Activated CD4-positive, alpha-beta T cell treated with anti-CD3 and anti-CD28 coated beads, Interleukin-10, Interleukin-2, amounts not matched to agents 100 ng/mL and 50 ng/mL, durations not matched to agents 16 hours and 8 hours (primary cell): ENCODE measurements at places on chromosomes 7 and 10.

GRCh38 chr7:95840953-95841950, 68.9 kb downstream of the DYNC1I1 start:
- DNase-seq: peak; percentile 10

DNA sequence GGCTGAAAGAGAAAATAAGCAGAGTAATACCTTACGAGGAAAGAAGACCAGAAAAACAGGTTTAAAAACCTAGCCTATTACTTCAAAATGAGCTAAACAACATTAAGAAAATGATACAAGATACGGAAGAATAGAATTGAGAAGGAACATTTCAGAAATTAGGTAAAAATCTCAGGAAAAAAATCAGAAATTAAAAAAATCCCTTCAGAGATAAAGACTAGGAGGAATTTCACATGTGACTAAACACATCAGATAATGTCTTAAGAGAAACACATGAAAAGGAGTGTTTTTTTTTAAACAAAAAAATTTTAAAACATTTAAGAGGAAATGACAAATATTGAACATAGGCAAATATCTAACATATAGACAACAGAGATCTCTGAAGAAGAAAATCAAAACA, 33.3 kb downstream of the TNPO3 start:
- no peak for DNase-seq

DNA sequence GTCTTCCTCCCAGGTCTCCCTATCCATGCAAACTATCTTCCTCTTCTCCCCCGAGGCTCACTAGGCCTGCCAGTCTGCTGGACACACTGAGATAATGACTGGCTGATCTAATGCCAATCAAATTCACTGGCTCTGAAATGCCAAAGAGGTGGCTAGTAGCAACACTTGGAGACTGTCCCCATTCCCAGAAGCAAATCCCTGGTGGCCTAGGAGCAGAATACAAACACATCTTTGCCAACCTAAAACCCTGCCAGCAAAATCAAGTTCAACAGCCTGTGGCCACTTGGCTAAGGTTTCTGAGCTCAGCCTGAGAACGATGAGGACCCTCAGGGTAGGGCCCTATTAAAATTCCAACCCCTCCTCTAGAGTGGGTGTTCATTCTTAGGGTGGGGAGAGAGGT, 46.6 kb downstream of the SH3PXD2A start:
- no peak for DNase-seq

DNA sequence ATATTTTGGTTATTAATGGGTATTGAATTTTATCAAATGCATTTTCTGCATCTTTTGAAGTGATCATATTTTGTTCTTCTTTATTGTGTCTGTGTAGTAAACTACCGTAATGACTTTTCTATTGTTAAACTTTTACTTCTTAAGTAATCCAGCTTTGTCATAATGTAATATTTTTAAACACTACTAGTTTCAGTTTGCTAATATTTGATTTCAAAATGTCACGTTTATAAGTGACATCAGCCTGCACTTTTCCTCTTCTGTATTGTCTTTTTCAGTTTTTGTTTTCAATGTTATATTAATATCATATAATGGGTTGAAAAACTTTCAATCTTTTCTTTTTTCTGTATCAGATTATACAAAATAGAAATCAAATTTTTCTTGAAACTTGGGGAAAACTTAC, 71.6 kb upstream of the ANKRD1 start:
- no peak for DNase-seq

DNA sequence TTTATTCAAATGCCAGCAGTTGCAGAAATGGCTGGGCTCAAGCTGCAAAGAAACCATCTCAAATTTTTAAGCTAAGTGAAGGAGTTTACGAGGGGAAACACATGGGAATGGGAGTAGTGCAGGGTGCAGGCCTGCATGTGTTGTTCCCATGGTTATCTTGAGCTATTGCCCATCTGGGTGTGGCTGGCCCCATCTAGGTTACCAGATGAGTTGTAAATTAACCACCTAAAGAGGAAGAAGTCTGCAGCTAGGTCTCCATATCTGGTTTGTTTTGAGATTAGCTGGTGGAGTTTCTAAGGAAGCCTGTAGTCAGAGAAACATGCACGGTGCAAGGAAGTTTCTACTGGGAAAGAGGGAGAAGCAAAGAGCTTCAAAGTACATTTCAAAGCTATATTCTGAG, 23.3 kb upstream of the STEAP2 start:
- no peak for DNase-seq

GRCh38 chr7:94584113-94584512, 71.8 kb downstream of the SGCE start:
- no peak for DNase-seq

- no peak for DNase-seq
Measured at GRCh38 chr7:29457565-29458011, 106.0 kb upstream of the PRR15 start.

- no peak for DNase-seq
Measured at GRCh38 chr10:10208196-10208595, 809.5 kb upstream of the CELF2 start.

GRCh38 chr7:156919132-156919713, 26.2 kb upstream of the LMBR1 start:
- DNase-seq: no peak

DNA sequence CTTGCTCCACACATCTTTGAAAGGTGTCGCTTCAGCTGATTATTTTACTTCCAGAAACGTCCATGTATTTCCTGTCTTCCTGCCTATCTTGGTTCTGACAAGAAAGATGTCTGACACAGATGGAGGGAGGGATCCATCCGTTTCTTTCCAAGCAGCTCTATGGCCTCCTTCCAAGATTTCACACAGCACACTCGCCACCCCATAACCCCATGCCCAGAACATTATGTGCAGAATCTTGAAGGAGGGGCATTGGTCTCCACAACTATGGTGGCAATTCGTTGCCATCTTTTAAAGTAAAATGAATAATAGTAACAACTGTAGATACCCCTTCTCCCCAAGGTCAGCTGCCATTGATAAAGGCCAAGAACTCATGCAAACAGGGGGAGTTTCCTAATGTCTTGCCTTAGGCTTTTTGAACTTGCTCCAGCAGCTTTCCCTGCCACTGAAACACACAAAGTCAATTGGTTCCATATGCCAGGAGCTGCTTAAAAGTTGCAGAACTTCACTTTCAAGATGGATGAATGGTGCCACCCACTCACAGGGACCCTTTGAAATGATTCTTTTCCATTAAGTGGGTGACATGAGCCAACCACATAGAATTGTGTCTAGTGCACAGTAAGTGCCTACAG, 60.0 kb downstream of the VSTM4 start:
- DNase-seq: no peak

- peak; percentile 34 for DNase-seq
Measured at GRCh38 chr10:78623578-78624215, 445.1 kb upstream of the ZMIZ1 start.

- DNase-seq: peak; percentile 6
Measured at GRCh38 chr7:117385363-117386109, 41.8 kb downstream of the ASZ1 start.

GRCh38 chr7:881441-882234, 5.3 kb downstream of the GET4 start:
- DNase-seq: no peak

DNA sequence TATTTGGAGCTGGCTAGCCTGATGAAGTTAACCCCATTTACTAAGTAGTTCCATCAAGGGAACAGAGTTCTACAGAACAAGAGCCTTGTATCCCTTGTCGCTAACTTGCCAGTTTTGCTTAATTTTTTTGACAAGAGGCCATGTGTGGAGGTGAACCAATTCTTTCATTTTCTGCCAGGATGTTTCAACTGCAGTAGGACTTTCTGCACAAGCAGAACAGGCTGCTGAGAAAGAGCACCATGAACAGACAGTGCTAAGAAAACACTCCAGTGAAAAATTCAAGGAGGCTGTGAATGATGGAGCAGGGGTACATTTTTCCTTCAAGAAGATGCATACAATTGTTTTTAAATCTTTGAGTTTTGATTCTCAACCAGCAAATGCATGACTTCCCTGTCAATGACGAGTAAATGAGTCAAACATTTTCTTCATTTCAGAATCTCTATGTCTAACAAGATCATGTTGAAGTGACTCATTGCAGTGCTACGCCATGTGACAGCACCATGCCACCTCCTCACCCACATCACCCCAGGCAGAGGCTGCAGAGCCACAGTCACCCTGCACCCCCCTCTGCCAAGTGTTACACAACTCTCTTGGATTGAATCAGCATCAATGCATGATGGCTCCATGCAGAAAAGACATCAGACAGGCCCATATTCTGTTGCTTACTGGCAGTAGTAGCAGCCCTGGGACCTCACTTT, 193.1 kb downstream of the COBL start:
- peak; percentile 97 for DNase-seq

DNA sequence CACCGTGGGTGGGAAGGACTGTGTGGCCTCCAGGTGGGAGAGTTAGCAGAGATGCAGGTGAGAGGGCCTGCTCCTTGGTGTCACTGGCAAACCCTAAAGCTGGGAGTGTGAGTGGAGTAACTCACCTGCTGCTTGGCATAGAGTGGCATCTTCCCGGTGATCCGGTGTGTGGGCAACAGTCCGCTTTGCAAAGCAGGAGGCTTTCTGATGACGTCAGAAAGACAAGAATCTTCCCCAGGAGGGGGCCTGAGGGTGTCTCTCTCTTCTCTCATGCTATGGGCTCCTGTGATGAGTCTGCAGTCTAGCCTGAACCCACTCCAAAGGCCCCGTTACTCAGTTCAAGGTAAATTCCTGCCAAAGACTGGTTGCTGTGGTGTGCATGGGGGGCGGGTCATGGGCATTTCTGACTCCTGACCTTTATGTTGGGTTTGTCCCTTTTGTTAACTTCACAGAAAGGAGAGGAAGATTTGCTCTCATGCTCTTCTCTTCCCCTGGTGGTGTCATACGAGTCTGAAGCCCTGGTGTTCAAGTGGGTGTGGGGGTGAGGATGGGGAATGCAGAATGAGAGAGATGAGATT, 187.9 kb downstream of the GATA3 start:
- DNase-seq: peak; percentile 53

- DNase-seq: no peak
Measured at GRCh38 chr7:1856161-1856887, 186.2 kb downstream of the ELFN1 start.

DNA sequence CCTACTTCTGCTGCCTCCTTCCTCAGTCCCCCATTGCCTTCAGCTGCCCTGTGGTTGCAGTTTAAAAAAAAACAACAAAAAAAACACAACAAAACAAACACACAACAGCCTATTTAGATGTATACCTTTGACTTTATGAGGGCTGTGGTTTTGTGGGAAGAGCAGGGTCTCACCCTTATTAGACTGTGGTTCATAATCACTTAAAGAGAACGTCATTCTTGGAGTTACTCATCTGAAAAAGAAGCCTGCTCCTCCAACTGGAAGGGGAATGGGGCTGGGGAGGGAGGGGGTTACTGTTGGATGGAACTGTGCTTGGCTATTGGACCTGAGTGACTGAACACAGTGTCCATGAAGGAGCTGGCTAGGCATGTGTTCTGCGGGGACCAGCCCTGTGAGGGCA, 48.1 kb downstream of the SDK1 start:
- no peak for DNase-seq

GRCh38 chr10:89644691-89644966, 413 bp downstream of the PANK1 start:
- no peak for DNase-seq

GRCh38 chr7:75017832-75018231, 53.3 kb downstream of the CASTOR2 start:
- DNase-seq: no peak

DNA sequence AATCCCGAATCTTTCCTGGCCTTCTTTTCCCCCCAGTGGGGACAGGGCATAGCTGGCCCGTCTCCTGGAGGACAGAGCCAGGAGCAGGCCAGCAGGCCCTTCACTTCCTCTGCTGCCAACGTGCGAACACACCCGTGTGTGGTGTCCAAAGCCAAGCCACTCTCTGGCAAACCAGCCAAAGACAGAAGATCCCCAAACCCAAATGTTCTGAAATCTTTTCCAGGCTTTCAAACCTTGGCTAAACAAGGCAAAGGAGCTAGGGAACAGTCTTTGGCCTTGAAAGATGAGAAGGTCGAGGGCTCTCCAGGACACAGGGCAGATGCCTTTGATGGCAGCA, 63.0 kb downstream of the PROSER2 start:
- no peak for DNase-seq

GRCh38 chr10:72094574-72094973, 6.2 kb upstream of the SPOCK2 start:
- no peak for DNase-seq

DNA sequence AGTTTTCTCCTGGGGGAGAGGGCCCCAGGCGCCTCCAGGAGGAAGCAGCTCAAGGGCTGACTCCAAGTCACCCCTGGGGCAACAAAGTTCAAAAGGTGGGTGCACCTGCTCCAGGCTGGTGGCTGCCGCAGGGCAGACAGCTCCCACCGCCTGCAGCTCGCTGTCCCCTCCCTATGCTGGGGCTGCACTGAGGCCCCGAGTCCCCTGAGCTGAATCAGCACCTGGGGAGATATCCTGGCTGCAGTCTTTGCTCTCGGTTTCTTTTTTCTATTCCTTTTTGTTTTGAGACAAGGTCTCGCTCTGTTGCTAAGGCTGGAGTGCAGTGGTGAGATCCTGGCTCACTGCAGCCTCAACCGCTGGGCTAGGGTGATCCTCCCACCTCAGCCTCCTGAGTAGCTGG, 183.4 kb downstream of the DNAJB6 start:
- no peak for DNase-seq

DNA sequence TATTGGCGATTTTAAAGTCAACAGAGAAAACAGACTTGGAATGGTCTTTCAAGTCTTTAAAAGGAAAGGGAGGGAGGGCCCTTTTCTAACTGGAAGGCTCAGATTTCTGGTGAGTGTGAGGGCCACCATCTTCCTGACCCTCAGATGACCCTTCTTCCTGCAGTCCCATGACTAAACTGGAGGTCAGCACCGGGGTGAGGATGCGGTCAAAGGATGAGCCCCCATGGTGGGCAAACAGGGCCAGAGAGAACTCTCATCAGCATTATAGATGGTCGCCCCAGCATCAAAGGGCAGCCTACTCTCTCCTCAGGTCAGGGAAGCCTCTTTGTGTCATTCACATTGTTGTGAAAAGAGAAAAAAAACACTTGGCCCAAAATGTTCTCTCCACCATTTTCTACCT, 219.2 kb downstream of the LRMDA start:
- no peak for DNase-seq

DNA sequence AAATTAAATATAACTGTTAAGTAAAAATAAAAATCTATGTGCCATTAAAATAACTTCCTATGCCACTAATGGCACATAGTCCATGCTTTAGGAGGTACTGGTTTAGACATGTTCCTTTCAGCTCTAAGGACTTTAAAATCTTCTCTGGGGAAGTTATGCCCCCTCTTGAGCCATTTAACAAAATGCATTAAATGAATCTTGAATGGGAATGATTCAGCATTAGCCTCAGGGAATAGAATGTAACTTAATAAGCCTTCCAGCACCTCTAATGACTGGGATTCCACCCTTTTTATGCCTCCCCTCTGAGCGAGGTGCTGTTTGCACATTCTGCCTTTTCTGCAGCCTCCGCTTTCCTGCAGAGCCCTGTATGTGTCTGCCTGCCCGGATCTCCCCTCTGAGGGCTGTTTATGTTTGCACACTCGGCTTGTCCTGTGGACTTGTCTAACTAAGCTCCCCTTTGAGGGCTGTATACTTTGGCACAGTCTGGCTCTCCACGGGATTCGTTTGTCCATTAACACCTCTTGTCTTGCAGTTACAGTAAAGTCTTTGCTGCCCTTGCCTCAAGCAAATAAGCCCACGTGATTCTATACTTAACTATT, 108.4 kb upstream of the HPS1 start:
- DNase-seq: no peak
